ENCODE measurements at places on chromosomes 1 and 21.

DNA sequence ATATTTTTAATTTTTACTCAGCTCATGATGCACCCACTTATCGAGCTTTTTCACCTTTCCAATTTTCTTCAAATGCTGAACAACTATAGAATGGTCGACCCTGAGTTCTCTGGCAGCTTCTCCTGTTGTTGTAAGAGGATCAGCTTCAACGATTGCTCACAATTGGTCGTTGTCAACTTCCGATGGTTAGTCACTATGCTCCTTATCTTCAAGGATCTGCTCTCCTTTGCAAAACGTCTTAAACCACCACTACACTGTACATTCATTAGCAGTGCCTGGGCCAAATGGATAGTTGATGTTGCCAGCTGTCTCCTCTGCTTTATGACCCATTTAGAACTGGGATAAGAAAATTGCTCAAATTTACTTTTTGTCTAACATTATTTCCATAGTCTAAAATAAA is 385.9 kb upstream of the LYPLAL1 start:
- DNase-seq, result no peak

- DNase-seq, result no peak
These were observed 178.7 kb downstream of the MRPL39 start for GRCh38 chr21:25428537-25428936.

GRCh38 chr1:36620142-36620541 is 137.4 kb upstream of the CSF3R start:
- DNase-seq, result no peak

GRCh38 chr1:19640363-19641316 is 3.5 kb upstream of the NBL1 start:
- DNase-seq, result no peak

- no peak for DNase-seq
These were observed 43.0 kb downstream of the ATP6V1G3 start for GRCh38 chr1:198497326-198498102.

DNA sequence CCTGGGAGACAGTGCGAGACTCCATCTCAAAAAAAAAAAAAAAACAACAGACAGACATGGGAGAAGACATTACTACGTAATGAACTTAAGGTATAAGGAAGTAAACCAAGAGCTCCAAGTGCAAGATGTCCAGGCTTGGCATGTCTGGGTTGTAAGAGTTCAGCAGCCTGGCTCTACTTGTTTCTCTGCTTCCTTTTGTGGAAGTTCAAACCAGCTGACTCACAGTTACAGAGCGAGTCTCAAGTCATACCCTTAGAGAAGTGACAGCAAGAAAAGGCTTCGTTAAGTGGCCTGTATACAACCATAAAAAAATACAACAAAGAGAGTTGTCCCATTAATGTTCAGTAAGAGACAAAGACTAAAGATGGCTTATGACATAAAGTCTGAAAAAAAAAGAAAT is 1.3 kb downstream of the RIT1 start:
- DNase-seq, result no peak

- DNase-seq, result no peak
These were observed 118.4 kb downstream of the ATF6 start for GRCh38 chr1:161884475-161884874.

GRCh38 chr1:12075195-12076114 is 12.4 kb downstream of the TNFRSF8 start:
- DNase-seq, result no peak

- no peak for DNase-seq
These were observed 149.1 kb downstream of the FCRL5 start for GRCh38 chr1:157403203-157403602.

GRCh38 chr21:26686278-26686677 is 113.2 kb upstream of the CYYR1 start:
- DNase-seq, result no peak
